ENCODE measurements at places on chromosomes 1 and 21. TPM values are rescaled to one million over a fixed set of nuclear protein-coding genes. Genes with fewer than 3 reads are reported as not detected.
A peak's percentile ranks its signal among the peaks of the same experiment; 100 is the strongest.

The FCRL5 gene
- total RNA-seq = 0.23 TPM

GRCh38 chr1:181296180-181296579, 187.1 kb upstream of the CACNA1E start:
- DNase-seq = no peak

DNA sequence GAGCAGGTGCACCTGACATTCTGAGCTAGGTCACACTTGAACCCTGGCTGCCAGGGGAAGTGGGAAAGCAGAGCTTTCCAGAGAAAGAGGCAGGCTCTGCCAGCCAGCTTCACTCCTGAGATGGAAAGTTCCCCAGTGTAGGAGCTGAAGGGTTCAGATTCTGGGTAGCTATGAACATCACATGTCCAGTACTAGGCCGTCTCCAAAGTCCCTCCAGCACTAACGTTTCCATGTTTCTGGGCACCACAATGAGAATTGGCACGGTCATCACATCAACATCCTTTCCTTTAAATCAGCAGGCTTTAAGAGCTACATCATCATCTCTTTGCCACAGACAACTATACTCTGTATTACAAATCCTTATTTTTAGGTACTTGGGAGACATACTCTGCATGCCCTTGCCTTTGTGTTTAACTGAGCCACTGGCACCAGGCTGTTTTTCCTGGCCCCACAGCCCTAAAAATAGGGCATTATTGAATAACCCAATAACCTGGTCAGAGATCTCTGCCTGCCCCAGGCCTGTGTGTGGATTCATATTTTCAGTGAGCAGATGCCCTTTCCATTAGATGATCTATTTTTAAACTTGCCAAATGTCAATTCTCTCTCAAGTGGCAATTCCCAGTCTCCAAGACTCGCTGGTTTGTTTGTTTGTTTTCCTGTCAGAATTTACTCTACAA, 35.4 kb upstream of the USP24 start:
- no peak for DNase-seq

DNA sequence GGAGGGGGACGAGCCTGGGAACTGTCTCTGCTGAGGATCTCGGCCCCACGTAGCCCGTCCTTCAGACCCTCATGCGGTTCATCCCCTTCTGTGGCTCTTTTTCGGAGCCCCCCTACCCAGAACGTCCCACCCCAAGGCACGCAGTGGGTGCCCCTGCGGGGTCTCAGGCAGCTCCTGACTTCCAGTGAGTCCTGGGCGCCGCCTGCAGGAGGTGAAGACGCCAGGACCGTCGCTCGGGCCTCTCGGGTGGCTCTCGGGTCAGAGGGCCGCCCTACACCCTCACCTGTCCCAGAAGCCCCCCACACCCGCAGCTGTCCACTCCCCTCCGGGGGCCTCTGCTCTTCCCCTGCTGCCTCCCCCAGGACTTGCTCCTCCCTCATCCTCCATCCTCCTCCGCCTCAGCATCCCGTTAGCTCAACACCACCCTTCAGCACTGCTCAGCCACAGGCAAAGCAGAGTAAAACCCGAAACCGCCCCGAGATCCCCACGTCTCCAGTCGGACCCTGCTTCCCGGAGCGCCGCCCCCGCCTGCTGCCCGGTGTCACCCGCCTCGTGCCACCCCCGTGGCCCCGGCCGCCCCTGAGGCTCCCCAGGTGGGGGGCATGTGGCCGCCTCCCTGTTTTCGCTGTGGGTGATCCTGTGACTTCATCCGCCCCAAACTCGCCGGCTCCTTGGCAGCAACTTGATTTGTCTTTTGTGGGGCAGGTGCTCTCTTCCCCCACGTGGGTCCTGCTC, 13.3 kb upstream of the POFUT2 start:
- DNase-seq = peak; percentile 52

The PRELP gene
- total RNA-seq = 119 TPM

The GBP5 gene
- total RNA-seq = 1.7 TPM

DNA sequence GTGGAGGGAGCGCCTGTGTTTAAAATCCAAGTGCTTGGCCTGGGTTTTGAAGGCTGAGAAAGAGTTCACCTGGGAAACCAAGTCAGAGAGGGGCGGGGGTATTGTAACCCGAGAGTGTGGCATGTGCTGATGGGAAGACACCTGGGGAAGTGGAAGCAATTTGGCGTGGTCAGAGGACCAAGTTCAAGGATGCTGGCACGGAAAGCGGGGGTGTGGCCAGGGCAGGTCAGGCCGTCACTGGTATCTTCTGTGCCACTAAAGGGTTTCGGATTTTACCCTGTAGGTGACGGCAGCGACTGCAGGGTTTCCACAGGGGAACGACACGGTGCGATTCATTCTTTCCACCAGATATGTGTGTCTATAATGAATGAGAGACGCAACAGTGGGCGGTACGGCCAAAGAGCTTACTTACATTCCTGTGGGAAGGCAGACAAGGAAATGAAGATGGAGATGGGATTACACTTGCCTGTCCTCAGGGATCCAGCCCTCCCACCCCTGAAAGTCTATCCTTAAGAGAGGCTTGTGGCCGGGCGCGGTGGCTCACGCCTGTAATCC, 31.3 kb downstream of the CA6 start:
- no peak for DNase-seq

DNA sequence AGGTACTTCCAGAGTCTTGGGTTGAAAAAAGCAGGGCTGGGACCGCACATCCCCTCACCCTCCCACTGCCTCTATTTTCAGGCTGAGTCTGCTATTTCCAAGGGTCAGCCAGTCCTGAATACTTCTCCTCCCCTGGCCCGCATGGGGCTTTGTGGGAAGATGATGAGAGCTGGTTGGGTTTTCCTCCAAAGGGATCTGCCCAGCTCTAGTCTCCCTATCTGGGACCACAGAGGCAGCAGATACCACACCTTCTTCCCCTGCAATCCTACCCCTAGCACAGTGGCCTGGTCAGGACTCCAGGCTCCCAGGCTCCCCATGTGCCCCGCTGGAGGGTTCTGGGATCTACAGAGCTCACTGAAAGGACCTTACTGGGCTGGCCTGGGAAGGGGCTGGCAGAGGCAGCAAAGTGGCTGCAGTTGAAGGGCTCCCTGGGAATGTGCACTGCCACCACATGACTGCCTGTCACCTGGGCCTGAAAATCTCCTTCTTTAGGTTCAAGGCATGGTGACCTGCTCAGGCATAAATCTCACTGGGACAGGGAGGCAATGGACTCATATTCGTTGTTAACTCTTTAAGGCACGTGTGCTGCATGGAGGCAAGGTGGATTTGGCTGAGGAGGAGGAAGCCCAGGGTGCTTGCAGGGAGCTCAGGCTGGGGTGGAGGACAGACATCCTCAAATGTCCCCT, 13.1 kb downstream of the CACNA1S start:
- DNase-seq = no peak

- no peak for DNase-seq
Observed at GRCh38 chr1:161549652-161550051, at the start of gene FCGR3A. TSS of gene FCGR3A (minus strand) at chr1:161549818. CDS start at chr1:161549736, 82 bp downstream.

DNA sequence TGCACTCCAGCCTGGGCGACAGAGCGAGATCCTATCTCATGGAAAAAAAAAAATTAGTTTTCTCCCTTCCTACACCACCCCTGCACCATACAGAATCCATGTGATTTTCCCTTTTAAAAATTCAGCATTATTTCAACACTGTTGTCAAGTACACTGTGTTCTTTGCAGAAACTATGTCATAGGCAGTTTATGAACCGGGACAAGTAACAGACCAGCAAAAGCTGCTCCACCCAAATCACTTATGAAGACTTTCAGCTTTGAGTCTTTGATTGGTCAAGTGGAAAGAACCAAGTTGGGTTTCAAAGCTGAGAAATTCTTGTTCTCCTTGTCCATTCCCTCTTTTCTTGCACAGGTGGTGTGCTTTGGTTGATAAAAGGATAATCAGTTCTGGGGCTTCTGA, 173.0 kb downstream of the CDC7 start:
- DNase-seq = no peak

All from ovary (tissue), 10 donors.